ENCODE measurements at places on chromosomes 12 and 14. TPM values are rescaled to one million over a fixed set of nuclear protein-coding genes. Genes with fewer than 3 reads are reported as not detected.

- DNase-seq = no peak
Observed at GRCh38 chr12:12068751-12069150, 2.0 kb upstream of the BCL2L14 start.

- no peak for DNase-seq
Observed at GRCh38 chr12:55720894-55721444, 776 bp downstream of the RDH5 start.

- no peak for DNase-seq
Observed at GRCh38 chr14:50785457-50786063, 45.4 kb downstream of the NIN start.

DNA sequence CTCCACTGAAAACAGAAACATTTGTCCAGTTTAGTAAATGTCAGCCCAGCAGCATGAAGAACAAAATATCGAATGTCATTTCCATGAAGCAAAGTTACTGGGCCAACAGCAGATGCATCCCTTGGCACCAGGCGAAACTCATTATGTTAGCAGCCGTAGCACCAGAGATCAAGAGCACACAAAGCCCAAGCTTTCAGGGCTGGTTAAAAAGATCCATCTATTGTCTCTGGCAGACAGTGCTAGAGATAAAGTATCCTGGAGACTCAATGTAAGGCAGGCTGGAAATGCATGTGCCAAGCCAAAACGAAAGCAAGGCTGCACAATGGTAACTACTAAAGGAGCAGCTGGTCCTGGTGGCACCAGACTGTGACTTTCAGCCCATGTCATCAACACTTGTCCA is 120.3 kb upstream of the PLEKHG7 start:
- DNase-seq = no peak

GRCh38 chr12:131603939-131604795 is 106.7 kb upstream of the SFSWAP start:
- no peak for DNase-seq

GRCh38 chr12:62297321-62297720 is 37.1 kb downstream of the USP15 start:
- DNase-seq = no peak

GRCh38 chr12:109600481-109600880 is 26.9 kb downstream of the MVK start:
- no peak for DNase-seq

DNA sequence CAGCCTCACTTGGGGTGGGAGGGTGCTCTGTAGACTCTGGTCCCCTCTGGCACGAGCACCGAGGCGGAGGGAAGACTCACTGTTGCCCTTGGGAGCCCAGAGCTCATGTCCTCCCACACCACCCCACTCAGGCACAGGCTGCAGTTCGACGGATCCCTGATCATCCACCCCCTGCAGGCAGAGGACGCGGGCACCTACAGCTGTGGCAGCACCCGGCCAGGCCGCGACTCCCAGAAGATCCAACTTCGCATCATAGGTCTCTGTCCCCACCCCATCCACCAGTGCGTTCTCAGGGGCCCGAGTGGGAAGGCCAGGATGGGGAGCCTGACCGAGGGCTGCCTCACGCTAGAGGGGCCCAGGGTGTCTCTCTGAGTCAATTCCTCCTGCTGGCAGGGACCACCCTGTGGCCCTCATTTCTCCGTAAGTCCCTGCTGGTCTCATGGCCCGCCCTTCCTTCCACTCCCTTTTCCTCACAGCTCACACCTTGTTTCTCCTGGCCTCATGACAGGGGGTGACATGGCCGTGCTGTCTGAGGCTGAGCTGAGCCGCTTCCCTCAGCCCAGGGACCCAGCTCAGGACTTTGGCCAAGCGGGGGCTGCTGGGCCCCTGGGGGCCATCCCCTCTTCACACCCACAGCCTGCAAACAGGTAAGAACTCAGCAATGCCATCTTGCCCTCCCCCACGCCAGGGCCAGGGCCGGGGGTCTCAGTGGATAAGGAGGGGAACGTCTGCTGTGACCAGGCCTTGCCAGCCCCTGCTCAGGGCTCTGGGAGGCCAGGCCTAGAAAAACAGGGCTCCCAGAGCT is 27.0 kb downstream of the PAPLN start:
- DNase-seq = no peak

DNA sequence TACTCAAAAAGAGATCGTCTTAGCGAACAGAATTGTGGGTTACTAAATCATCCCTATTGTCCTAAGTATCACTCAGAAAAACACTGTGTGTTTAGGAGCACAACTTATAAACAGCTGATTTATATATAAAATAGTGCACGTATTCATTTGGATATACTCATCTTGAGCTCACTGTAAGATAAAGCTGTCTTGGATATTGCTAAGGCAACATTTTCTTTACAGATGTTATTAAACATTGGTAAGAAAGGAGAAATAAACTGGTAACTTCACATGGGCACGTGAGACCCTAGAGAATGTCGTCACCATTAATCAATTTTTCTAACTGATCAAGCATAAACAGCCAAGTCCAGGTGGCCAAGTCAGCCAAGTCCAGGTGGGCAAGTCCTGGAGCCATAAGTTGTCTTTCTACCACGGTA is 1.7 kb downstream of the PAWR start:
- peak; percentile 73 for DNase-seq

DNA sequence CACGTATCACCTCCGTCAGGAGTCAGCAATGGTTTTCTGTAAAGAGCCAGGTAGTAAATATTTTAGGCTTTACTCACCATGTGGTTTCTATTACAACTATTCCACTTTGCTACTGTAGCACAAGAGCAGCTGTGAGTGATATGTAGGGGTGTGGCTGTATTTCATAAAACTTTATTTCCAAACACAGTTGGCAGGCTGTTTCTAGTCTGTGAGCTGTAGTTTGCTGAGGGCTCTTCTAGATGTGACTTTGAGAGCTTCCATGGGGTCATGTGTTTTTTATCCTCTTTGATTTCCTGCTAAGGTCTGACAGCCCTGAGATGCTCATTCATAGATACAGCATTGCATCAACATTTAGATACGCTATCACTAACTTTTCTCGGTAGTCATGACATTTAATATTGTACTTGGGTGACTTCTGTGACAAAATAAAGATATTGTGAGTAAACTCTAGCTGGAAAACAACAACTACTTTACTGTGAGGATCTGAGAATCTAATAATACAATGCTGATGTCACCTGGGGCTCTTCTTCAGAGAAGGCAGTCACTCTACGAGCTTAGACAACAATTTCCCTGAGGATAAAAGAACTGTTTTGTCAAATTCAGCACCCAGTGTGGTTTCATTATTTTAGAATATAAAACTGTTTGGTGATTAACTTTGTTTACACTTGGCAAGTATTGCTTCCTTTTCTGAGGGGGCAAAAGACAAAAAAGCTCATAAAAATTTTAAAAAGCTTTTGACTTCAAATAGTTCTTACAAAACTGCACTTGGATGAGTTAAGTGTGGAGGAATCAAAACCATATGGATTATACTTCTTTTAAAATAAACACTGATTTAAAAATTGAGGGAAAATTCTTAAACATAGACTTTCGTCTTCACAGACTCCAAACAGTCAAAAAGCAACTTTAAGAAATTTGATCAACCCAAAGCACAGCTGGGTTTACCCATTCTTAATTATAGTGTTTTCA is 231.2 kb upstream of the DCN start:
- no peak for DNase-seq

GRCh38 chr14:95523815-95524448 is 7.5 kb upstream of the SYNE3 start:
- peak; percentile 68 for DNase-seq

- peak; percentile 82 for DNase-seq
Observed at GRCh38 chr14:24481622-24482324, 26.3 kb downstream of the CMA1 start.

- DNase-seq = no peak
Observed at GRCh38 chr12:120736404-120737331, 11.0 kb downstream of the ACADS start.

DNA sequence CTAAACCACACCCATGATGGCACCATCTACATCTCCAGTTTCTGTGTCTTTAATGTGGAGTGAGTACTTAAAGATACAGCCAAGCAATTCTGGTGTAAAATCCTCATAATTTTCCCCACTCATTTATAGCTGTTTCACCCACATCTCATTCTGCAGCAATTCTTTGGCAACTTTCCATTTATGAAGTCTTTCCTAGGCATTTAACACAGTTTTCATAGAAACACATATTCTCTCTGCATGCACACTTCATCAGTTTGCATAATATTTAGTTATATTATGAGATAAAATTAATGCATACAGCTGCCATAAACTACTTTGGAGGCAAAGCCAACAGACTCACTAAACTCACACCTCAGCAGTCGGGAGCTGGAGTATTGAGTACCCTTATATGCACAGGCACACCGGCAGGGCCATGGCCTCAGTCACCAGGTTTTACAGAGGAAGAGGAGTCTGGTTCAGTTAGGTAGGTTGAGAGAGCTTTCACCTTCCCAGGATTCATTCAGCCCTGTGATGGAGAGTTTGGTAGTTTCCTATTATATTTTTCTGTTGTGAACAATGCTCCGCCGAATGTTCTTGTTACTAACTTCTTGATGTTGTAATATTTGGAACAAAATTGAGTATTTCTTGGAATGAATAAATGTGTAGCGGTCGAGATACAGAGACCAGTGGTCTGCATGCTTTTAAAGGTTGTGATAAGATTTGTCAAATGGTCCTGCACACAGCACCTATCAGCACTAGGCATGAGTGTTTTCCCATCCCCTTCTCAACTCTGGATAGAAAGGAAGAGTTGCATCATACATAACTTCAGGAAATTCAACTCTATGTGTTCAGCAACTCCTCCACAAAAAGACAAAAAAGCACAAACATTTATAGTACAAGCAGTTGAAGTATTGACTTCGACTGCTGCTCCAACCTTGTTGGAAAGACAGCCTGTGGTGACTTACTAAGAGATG is 123.5 kb downstream of the TTC8 start:
- DNase-seq = no peak

DNA sequence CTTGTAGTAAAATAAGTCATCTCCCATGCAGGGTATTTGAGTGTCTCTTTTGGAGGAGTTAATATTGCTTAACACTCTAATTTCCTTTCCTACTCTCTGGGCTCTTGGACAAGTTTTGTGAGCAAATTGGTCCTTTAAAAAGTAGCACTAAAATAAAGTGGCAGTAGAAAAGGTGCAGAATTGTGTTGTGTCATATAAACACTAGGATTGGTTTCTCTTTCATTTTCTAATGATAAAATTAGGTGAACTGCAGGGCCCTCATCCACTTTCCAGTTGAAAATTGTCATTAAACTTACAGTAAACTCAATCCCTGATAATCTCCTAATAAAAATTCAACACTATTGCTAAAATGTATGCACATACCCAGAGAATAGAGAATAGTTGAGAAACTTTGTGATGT is 42.6 kb upstream of the REP15 start:
- DNase-seq = no peak

DNA sequence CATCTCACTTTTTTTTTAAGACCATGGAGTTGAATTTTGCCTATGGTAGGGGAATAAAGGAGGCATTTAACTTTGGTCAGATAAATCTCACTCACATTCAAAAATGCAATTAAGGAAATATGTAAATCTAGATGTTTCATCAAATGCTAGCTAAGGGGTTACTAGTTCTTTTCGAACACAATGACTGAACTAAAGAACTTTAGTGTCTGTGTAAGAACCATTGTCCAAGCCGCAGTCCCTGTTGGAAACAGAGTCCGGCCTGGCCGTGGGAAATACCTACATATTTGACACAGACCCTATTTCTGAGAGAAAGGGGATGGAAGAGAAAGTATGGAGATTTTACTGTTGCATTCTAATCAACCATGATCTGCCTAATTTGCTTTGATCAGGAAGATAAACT is 17.4 kb downstream of the LGR5 start:
- no peak for DNase-seq

Gene PGF
- 3.5 TPM for total RNA-seq

Gene HOTAIR
- total RNA-seq = 0.07 TPM

Gene NUP107
- 54.8 TPM for total RNA-seq

Gene SERPINA10
- not detected for total RNA-seq

Gene ESPL1
- 9.4 TPM for total RNA-seq

Gene TMEM263
- total RNA-seq = 38.5 TPM

Gene RND1
- 0.60 TPM for total RNA-seq

Gene ADAM21
- total RNA-seq = not detected

Data from Karpas-422 (cell line).